NAMALWA (cell line): ENCODE measurements at places on chromosomes 16 and 17.

DNA sequence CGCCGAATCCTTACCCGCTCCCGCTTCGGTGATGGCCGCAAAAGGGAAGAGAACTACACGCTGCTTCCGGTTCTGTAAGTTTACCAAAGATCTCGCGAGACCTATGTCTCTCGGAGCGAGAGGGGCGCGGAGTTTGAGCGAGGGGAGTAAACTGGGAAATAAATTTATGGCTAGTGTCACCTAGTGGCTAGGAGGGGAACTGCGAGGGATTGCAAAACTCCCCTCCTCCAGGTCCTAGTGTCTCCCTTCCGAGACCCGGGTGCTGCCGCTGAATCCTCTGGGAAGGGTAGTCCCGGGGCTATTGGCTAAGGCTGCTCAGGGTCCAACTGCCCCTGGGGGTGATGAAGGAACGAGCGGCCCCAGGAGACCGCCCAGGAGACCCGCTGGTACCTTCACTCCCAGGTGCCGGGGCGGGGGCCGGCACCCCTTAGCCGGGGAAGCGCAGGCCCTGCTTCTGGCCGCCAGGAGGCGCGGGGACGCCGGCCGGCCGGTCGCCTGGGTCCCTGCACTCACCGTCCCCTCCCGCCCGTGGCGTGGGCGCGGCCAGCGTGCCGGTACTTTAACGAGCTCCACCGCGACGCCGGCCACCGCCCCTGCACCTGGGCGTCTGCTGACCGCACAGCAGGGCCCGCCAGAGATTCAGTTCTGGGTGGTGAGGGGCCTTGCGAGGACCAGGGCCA is at the start of gene RPL26:
Gene RPL26, minus strand, starts transcription at position 51 of the 680 bp plus-strand sequence. CDS start 883 bp downstream, outside the sequence.
- peak; percentile 95 for DNase-seq

GRCh38 chr17:4772235-4772613 is 538 bp downstream of the TM4SF5 start:
- no peak for DNase-seq

DNA sequence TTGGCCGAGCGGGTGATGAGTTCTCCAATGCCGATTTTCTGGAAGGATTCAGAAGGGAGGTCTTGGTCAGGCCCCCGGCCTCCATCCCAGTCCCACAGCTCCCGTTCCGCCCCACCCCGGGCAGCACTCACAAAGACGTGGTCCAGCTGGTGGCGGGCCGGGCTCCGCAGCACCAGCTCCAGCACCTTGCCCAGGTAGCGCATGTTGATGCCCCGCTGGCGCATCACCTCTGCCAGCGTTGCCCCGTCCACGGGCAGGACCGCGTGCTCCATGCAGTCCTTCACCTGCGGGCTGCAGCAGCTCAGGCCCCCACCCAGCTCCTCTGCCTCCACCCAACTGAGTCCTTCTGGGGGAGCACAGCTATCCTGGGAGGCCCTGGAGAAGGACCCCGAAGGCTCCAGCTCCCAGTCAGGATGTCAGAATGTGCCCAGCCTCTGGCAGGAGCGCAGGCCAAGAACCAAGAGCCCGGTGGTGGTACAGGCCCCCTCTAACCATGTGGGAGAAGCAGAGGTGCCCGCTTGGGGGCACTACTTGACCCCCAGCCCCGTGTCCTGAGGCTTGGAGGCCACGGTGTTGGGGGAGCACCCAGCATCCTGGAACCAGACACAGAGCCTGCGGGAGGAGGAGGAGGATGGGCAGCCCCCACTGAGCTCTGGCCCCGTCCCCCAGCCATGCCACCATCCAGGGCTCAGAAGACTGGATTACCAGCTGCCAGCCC is 16.2 kb downstream of the CLUH start:
- DNase-seq, result no peak

DNA sequence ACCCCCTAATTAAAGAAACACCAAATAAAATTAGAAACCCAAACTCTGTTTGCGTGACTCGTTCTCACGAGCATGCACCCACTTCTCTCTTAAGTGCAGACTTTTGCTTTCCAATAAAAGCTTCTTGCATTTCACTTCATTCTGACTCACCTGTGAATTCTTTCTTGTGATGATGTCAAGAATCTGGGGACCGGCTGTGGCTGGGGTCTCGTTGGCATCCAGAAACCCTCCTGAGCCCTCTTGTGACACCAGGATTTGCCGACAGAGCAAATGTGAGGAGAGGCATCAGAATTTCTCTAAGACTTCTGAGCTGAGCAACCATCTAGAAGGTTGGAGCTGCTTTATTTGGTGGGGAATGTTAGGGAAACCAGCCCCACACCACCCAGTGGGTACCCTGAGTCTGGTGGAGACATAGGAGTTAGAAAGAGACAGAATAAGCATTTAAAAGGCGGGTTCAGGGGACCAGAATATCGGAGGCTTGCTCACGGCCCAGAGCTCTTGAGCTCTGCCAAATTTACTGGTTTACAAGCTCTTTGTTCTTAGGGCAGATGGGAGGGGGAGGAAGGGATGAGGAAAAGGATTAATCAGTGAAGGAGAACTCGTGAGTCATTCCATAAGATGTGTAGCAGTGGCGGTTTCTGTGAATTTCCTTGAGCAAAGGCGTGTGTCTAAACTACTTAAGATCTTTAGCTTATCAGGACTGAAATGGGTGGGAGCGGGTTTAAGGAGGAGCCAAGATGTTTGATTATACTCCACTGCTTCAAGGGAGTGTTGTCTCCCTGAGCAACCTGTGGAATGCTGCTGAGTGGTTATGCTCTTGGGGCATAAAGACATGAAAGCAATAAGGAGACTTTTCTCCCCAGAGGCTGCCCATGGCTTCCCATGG is 24.2 kb upstream of the TMC5 start:
- no peak for DNase-seq

DNA sequence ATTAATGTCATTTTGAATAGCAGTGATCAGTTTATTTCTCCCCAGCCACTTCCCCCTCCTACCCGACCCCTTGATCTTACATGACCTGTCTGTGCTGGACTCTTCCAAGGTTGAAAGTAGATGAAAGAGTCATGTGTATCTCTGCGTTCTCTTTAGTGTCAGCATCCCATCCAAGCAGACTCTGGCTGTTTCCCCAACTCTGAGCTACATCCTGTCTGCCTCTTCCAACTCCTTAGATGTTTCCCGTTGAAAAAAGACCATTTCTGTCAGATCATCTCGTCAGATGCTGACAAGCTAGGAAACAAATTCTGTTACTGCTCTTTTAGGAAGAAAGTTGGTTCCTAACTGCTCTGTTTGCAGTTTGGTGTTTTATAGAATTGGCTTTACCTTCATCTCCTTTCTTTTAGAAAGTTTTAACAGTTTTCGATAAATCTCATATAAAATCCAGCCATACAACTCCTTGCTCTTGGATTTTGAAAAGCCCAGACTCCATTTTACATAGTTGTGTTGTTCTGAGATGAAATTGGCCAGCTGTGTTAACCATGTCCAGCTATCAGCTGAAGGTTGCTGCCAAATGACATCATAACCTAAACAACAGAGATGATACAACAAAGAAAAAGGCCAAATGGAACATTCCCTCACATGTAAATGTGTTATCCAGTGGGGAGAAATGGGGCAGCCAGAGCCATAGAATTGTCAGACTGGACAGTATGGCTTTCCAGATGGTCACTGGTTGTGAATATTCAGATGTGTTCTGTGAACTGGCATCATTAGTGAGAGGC is 43.5 kb downstream of the CYB561 start:
- DNase-seq, result no peak

- no peak for DNase-seq
These were observed 8.5 kb downstream of the GFOD2 start for GRCh38 chr16:67710607-67711006.

- peak; percentile 40 for DNase-seq
These were observed 825 bp downstream of the HEATR6 start for GRCh38 chr17:60077672-60078519.

DNA sequence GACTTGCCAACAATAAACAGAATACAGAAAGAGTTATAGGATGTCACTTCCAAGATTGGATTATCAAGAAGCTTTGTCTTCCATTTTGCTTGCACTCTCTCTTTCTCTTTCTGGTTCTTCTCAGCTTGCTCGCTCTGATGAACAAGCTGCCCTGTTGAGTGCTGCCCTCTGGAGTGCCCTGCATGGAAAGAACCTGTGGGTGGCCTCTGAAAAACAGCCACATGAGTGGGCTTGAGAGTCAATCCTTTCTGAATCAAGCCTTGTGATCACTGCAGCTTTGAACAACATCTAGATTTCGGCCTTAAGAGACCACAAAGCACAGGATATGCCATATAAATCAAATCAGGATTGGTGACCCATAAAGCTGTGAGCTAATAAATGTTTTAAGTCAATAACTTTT is 185.1 kb downstream of the KIF2B start:
- DNase-seq, result no peak

DNA sequence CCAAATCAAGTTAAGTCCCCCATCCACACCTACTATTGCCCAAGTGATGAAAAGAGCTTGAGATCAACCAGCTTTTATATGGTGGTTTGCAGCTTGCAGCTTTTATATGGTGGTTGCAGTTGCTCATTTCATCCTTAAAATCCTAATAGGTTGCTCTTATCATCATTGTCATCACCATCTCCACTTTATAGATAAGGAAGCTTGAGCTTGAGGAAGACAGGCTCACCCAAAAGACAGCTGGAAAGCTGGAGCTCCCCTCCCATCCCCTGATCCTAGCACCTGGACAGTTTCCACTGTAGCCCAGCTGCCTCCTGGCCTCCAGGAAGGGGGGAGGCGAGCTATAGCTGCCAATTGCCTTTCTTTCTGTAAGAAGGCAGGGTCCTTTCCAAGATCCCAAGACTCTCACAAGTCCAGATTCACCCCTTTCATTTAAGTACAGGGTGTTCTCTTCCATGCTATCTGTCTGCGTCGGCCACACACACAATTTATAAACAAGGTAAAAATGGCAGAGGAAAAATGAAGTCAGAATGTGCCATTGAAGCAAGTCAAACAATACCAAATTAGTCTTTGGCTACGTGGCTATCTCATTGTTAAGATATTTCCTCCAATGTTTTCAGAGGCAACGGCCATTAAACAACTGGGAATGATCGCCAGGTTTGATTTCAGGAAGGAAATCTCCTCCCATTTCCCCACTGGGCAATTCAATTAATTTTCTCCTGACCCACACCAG is 63.3 kb downstream of the PECAM1 start:
- DNase-seq, result no peak

GRCh38 chr17:42950044-42950783 is 14.0 kb downstream of the AARSD1 start:
- no peak for DNase-seq

- no peak for DNase-seq
These were observed 78.5 kb downstream of the KLHDC4 start for GRCh38 chr16:87687126-87687910.

GRCh38 chr16:11109566-11109965 is 146.4 kb downstream of the SOCS1 start:
- DNase-seq, result no peak

- peak; percentile 67 for DNase-seq
These were observed 20.4 kb upstream of the CDYL2 start for GRCh38 chr16:80824623-80825364.

DNA sequence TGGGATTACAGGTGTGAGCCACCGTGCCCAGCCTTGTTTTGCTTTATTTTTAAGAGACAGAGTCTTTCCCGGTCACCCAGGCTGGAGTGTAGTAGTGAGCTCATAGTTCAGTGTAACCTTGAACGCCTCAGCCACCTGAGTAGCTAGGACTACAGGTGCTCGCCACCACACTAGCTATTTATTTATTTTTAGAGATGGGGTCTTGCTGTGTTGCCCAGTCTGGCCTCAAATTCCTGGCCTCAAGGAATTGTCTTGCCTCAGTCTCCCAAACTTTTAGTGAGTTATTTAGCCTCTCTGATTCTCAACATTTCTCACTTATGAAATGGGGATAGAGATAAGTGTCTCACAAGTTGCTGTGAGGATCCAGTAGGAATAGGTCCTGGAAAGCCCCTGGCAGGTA is 21.7 kb downstream of the FZD2 start:
- no peak for DNase-seq

DNA sequence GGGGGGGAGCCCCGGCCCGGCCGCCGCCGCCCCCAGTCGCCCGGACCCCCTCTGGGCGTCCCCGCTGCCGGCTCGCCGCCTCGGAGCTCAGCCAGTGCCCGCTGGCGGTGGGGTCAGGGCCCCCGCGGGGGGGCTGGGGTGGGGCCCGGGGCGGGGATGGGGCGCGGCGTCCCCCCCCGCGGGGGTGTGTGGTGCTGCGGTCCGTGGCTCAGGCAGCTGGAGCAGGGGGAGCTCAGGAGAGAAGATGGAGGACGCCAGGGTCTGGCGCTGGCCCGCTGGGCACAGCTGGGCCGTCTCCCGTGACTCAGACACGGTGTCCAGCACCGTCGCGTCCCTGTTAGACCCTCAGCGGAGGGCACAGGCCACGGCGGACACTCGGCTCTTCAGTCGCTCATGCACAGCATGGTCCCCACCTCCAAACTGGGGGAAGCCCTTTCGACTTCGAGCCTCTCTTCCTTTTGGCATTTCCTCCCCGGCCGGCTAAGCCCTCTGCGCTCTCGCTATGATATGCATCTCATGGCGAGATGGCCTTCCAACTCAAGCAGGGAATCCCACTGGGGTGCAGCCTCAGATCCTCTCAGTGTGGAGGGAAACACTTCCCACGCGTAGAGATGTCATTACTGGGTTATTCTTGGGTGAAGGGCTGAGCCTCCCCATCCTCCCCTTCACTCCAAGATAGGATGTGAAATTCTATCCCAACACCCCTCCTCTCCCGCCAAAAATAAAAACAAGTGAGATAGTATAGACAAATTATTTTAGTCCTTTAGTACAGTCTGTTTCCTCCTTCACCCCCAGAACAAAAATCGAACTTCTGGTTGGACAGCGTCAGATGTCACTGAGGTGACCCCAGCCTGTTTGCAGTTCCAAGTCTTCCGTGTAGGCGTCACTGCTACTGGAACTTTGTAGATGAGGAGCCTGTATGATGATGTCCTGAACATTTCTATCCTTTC is 522 bp upstream of the VEZF1 start:
- DNase-seq, result peak; percentile 67

DNA sequence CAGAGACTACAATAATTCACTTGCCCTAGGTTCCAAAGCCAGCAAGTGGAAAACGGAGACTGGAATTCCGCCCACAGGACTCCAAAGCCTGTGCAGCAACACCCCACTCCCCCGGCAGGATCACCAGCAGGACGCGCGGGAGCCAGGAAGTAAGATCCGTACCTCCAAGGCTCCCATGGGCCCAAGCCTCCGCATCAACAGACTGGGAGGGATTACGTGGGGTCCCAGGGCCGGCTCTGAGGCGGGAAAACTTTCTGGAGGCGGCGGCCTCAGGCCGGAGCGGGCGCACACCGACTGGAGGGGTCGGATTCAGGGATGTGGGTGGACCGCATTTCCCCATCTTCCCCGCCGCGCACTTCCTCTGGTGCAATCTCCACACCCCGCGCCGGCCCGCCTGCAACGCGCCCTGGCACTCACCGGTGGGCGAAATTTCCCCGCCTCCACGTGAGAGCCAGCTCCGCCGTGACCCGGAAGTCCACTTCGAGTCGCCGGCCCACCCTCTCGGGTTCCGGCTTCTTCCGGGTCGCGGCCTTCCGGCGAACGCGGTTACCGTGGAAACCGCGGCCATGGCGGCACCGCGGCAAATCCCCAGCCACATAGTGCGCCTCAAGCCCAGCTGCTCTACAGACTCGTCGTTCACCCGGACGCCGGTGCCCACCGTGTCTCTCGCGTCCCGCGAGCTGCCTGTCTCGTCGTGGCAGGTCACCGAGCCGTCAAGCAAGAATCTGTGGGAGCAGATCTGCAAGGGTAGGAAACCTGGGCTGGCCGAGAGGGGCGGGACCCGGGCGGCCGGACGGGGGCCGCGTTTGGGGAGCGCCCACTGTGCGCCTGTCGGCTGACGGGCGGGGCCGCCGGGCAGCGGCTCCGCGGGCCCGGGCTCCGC is at the start of the genes IQCK and KNOP1:
Gene IQCK, plus strand, starts transcription at position 531 of the 883 bp plus-strand sequence. Its CDS starts 36 bp downstream, at position 567.
Gene KNOP1, minus strand, starts transcription at position 487 of the 883 bp plus-strand sequence. CDS start 3,192 bp downstream, outside the sequence.
- peak; percentile 94 for DNase-seq

GRCh38 chr17:43014649-43015542 is 7.3 kb downstream of the VAT1 start:
- DNase-seq, result no peak

GRCh38 chr17:3888343-3889171 is 4.3 kb downstream of the CAMKK1 start:
- no peak for DNase-seq
